T-helper 2 cell (primary cell): ENCODE measurements at places on chromosomes 5 and 9.

DNA sequence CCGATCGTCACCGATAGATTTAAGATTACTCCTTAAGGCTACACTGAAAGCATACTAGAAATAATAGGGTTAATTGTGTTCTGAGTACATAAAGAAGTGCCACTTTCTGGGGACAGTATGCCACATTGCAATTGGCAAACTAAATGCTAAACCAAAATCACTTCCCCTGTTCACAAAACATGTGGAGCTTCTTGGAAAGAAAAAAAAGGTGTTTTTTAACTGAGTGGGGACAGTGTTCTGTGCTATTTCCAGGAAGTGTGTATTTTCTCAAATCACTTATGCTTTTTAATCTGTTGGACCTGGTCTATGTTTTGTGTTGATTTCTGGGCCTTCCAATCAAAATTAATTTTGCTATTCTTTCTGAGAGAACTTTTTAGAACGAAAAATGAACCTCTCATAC, 149.3 kb upstream of the MPDZ start:
- DNase-seq, result no peak

DNA sequence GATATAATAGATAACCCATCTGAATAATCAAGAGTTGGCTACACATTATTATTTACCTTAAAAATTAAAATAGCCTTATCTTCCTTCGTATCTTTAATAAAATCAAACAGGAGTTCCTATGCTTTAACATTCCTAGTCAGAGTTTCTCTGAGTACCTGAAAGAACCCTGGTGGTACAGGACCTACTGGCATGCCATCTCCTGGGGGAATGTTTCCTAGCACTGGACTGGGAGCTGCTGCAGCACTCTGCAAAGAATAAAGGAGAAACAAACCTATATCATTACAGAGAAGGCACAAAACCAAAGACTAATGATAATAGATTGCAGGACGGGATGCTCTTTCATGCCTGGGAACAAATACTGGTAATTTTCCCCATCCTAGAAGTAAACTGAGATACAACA, 119.5 kb upstream of the ACOT12 start:
- no peak for DNase-seq

DNA sequence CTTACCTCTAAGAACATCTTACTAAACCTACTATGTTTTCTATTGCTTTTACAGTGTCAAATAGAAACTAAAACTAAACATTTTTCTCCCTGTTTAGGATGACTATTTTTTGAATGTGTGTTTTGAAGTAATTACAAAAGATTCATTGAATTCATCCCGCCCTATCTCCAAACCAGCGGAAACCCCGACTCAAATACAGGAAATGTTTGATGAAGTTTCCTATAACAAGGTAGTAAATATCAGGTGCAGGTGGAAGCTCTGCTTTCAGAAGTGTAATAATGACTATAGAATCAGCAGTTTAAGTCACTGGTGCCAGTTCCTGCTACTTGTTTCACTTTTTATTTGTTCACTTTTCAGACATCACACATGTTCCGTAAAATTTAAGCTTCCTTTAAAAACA, 20.0 kb downstream of the ERAP2 start:
- DNase-seq, result no peak

GRCh38 chr5:112316006-112316405, 103.1 kb downstream of the EPB41L4A start:
- DNase-seq, result no peak

DNA sequence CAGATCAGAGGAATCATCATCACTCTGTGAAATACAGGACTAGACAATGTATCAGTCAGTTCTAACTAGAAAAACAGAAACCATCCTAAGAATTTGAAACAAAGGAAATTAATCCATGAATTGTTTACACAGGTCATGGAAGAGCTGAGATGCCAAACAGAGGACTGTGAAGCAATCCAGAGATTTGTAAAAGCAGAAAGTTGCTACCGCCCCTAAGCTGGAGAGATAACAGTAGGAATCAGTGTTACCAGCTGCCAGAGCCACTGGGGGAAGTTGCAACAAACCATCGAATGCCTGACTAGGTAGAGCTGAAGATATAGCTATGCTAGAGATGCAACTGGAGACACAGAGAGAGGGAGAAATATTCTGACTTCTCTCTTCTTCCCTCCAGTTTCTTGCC, 10.4 kb upstream of the MIER3 start:
- DNase-seq, result no peak

DNA sequence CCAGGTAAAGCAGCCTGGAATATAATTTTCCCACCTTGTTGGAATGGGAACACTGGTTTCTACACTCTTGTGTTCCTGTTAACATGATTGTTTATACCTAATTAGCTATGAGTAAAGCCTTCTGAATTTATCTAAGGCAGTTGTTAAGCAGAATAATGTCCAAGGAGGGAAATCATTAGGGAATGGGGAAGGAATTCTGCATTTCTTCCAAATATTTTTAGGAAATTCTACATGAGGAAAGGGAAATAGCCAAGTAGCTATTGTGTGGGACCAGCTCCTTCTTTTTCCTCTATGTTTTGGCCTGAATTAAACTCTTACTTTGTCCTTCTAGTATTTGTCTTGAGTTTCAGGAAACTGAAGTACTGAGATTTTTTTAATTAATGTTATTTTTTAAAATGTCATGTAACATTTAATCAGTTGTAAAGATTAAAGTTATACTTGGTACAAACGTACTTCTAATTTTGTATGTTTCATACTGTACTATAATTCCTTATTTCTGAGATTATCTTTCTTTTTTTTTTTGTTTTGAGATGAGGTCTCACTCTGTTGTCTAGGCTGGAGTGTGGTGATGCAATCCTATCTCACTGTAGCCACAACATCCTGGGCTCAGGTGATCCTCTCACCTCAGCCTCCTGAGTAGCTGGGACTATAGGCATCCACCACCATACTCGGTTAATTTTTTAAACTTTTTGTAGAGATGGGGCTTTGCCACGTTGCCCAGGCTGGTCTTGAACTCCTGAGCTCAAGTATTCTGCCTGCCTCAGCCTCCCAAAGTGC, 28.5 kb downstream of the ANKDD1B start:
- DNase-seq, result no peak

GRCh38 chr5:113379936-113380806, 54.6 kb downstream of the TSSK1B start:
- DNase-seq, result no peak

- peak; percentile 84 for DNase-seq
Observed at GRCh38 chr5:74326571-74327338, 313.8 kb downstream of the ENC1 start.

GRCh38 chr5:162990856-162991497, 446.4 kb upstream of the CCNG1 start:
- no peak for DNase-seq

DNA sequence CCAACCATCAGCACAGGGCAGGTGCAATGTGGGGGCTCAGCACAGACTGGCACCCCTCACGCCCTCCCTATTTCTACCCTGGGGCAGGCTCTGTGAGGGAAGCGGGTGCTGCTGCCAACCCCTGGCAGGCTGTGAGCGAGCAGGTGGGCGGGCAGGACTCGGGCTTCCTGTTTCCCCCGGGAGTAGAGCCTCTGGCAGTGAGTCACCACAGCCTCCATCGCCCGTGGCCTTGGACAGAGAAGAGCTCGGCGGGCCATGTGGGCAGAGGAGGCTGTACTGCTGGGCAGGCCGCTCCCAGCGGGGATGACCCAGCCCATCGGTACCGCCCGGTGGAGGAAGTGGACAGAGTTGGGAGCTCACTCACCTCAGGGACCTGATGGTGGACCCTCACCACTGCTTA, 16.6 kb downstream of the KCNT1 start:
- no peak for DNase-seq

DNA sequence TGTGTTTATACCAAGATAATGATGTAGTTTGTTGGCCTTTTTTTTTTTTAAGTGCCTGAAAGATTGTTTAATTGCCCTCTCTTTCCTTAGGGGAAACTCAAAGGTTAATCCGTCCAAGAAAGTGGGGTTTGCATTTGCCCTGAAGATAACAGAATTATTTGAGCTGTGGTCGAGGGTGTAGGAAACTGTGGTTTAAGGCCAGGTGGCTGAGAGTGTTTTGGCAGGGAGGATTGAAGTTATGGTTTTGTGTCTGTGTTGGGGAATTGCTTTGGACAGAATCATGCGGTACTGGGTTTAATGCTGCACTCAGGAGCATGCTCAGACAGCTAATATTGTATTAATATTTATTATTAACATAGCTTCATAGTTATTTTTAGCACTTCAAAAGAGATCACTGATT, 509.8 kb downstream of the EBF1 start:
- no peak for DNase-seq

DNA sequence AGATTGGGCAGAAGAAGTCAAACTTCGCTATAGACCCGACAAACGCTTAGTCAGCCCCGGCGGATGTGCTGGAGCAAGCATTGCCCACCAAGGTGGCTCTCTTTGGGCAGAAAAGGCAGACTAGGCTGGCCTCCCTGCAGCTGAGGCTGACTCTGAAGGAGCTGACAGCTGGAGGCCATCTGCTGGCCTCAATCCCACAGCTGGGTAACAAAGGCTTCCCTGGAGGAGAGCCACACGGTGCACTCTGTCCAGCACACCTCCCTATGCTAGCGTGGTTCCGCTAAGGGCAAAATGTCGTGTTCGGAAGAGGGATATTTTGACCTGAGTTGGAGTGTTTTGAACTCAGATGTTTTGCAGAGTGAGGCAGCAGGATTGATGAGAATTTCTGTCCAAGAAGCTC, 103.5 kb upstream of the PTCH1 start:
- no peak for DNase-seq

DNA sequence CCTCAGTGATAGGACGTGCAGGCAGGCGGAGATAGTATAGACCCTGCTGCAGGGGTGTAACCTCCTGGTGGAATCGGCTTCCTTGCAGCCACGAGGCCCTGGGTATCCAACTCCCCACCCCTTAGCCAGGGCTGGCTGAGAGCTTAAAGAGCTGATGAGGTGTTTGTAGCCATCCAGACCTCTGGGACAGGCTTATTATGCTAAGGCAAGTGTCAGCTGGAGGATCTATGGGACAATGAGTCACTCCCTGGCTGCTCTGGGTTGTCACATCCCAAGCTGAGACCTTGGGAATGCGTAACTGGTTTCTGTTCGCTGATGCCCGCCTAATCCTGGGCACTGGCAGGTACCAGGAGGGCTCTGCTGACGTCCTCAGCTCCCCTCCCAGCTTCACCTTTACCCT, 38.9 kb downstream of the DAB2IP start:
- no peak for DNase-seq

DNA sequence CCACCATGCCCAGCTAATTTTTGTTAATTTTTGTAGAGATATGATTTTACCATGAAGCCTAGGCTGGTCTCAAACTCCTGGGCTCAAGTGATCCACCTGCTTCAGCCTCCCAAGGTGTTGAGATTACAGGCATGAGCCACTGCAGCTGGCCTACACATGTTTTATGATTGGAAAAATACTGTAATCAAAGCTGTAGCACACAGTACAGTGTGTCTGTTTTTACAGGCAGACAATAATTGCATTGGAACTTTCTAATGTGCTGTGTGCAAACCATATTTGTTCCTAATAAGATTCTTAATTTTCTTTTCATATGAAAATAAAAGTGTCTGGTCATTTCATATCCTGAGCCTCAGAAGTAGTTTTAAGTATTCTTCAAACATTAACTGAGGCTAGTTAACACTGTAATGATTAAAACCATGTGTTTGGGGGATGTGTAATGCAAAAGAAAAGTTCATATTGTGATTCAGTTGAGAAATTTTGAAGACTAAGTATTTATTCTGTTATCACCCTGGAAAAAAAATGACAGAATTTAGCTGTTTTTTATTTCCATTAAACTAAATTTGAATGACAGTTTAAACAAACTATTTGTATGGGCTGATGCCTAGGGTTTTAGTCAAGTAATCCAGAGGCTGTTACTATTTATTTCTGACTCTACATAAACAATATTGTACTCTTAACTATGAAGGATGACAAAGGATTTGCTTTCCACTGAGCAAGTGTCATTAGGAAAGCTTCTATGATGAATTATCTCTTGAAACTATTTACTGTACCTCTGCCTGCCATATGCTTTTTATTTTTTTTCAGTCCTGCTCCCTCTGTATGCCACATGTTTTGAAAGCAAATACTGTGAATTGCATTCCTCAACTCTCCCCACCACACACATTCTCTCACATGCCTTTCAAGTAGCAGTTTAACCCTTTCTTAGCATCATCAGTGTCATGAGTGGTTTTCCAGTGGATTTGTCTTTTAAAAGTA, 111.5 kb downstream of the MTREX start:
- DNase-seq, result no peak

DNA sequence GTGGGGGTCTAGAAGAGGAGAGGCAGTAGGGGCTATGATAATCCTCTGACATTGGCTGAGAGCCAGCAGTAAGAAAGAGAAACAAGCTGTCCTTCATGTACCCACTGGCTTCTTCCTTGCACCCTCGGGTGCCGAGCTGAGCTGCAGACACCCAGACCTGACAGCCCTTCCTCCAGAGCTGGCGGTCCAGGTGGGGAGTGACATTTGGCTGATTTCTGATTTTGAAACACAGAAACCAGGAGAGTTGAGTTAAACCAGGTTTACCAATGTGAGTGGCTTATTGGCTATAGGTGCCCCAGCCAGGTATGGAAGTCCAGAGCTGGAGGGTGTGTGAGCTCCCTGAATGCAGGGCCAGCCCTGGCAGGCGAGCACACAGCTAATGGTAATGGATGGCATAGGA, 59.2 kb downstream of the GADD45G start:
- DNase-seq, result no peak

- no peak for DNase-seq
Observed at GRCh38 chr9:124457887-124458431, 7.7 kb downstream of the ADGRD2 start.

DNA sequence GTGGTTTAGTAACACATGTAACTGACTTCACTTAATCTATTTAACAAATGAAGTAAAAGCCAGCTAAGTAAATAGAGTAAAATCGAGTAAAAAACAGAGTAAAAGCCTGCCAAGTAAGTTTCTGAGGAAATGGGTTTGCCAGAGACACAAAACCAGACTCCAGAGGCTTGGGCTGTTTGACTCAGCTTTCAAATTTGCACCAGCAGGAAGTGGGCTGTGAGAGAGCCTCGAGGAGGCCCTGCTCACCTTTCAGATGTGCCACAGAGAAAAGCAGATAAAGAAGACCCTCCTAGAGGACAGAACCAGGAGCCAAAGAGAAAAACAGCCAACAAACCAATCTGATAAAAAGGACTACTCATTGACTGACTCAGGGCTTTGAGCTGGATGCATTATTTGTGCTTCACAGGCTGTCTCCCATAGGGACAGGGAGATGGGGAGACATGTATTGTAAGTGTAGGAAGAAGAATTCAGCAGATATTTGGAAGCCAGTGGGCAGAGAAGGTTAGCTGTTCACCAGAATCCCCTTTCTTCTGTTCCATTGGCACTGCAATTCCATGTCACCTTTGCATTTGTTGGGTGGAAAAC, 14.4 kb upstream of the AMACR start:
- DNase-seq, result no peak
